Activated CD8-positive, alpha-beta T cell treated with anti-CD3 and anti-CD28 coated beads for 36 hours (primary cell): ENCODE measurements at places on chromosomes 7 and 10. TPM values are rescaled to one million over a fixed set of nuclear protein-coding genes. Genes with fewer than 3 reads are reported as not detected.

Gene ZP3
- 13.4 TPM for total RNA-seq

Gene MYOZ1
- total RNA-seq, result not detected

Gene OR2A12
- total RNA-seq, result not detected

Gene PPP1R17
- not detected for total RNA-seq

Gene PRLHR
- total RNA-seq, result not detected
